ENCODE measurements at places on chromosomes 5 and 9. TPM values are rescaled to one million over a fixed set of nuclear protein-coding genes. Genes with fewer than 3 reads are reported as not detected.
A peak's percentile ranks its signal among the peaks of the same experiment; 100 is the strongest.

Gene F2RL2
- 1.4 TPM for total RNA-seq

Gene CCL21
- 1.3 TPM for total RNA-seq

Gene CLPTM1L
- total RNA-seq = 52.6 TPM

Gene SPAAR
- total RNA-seq = 5.6 TPM

Gene MSMP
- total RNA-seq = not detected

Gene CD72
- total RNA-seq = 0.59 TPM

Gene PIK3R1
- total RNA-seq = 128 TPM

Gene SHC3
- total RNA-seq = 3.1 TPM

Gene PCDH1
- total RNA-seq = 21.3 TPM

Gene C9
- total RNA-seq = 0.70 TPM

Gene ZBTB26
- 4.9 TPM for total RNA-seq

Gene FOXD4L4
- 0.22 TPM for total RNA-seq

Gene CDC25C
- total RNA-seq = not detected

Gene NUP155
- total RNA-seq = 12.6 TPM

Gene NADK2
- total RNA-seq = 34.9 TPM

Gene MAT2B
- total RNA-seq = 60.5 TPM

Gene ANKRD31
- total RNA-seq = 0.14 TPM

DNA sequence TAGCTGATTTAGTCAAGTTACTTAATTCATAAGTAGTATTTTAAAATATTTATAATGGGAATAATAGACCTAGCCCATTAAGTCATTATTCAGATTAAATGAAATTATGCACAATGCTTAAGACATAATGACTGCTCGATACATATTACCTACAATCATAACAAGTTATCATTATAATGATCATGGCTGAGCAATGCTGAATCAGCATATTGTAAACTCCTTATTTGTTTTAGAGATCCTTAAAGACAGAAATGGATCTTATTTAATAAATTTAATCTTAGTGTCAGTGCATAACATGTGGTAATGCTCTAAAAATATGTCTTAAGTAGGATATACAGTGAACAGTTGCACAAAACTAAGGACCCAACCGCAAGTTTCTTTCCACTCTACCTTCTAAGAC lies 169.0 kb downstream of the TRPM6 start:
- DNase-seq = no peak

DNA sequence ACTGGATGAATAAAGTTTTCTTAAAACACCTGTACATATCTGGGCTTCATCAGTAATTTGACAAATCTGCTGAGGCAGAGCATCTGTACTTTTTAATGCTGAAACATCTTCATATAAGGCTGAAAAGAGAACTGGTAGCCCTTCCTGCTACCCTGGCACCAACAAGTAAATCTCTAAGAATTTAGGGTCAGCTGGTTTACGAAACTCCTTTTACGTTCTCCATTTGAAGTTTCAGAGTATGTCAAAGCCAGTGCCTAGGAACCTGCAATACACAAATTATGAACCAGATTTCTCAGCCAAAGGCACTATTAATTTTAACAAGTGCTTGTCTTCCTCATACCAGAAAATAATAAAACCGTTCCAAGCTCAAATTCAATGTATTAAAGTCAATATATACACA lies 3.8 kb downstream of the ZFAND5 start:
- no peak for DNase-seq

DNA sequence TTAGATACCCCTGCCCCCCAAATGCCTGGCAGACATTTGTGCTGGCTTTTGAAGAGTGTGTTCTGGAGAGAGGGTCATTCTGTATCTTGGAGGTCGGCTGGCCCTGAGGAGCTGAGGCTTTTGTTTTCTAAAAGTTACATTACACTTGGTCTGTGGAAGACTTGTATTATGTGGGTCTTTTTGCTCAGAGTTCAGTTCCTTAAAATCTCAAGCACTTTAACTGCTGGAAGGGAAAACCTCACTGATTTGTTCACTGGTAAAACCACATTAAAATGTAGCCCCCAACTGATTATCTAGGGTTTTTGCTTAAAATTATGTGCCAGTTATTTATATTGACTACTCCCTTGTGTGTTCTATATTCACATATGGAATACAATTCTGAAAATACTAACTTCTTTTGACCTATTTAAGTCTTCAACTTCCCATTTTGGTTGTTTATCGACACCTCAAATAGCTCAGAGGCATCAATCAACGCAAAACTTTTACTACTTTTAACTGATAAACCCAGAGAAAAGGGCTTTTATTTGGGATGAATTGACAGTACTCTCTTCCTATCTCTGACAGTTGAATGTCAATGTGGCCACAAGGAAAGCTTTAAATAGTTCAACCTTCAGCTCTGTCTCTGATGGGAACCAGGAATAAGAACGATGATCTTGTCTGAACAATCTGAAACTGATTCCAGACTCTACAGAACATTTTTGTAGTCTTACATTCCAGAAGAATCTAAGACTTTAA lies 54.0 kb upstream of the MAP3K1 start:
- no peak for DNase-seq

DNA sequence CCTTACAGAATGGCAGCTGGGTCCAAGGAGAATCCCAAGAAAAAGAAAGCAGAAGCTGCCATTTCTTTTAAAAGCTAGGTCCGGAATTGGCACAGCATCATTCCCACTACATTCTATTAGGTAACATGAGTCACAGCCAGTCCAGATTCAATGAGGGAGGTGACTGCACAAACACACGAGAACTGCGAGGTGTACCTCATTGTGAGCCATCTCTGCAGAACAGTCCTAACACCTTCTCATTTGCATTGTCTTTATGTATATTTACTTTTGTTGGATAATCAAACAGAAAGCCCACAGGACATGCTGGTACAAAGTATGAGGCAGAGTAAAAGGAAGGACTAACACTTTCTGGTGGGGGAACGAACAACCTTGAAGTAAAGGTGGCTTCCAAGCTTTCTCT lies 14.6 kb upstream of the HABP4 start:
- DNase-seq = no peak

- DNase-seq = no peak
These were observed 30.1 kb downstream of the ZNF462 start for GRCh38 chr9:106893088-106893487.

DNA sequence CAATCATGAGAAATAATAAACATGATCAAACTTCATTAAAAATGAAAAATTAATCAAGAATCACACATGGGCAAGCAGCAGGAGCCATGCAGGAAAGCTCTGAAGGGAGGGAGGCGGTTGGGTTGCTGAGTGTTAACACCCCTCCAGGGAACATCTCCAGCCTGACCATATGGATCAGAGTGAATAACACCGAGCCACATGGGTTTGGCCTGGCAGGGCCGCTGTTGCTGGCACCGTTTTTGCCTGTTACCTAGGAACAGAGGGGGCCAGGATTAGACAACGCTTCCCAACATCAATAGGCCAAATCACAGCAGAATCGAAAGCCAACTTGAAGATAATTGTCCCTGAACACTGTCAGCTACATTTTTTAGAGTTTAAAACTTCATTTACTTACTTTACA lies 160.2 kb downstream of the DENND1A start:
- DNase-seq = peak; percentile 25

DNA sequence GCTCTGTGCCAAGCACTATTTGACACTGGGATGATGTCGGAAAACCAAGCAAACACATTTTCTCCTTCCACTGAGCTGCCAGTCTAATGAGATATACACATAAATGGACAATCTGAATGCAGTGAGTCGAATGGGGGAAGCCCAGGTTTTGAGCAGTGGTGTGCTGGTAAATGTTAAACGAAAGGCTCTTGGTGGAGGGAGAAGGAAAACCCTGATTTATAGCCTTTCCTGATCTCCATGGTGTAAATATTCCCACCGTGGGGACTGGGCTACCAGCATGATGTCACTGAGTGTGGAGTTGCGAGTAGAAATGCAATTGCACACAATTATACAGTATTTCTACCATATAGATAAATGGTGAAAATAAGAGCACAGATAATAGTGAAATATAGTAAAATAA lies 5.0 kb upstream of the GSN start:
- DNase-seq = no peak

DNA sequence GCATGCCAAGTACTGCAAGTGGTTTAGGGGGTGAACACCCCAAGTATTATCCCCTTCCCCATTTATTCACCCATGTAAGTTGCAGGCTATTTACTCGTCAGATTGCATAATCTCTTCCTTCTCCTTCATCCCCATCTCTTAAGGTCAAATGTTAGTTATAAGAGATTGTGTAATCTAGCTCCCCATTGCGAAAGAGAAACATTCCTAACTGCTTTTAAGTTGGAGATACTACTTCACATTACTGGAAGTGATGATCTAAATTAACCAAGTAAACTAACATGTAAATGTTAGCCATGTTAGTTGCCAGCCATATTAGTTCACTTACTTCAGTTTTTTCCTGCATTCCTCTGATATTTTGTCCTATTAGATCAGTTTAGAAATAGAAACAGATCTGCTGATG lies 262.3 kb downstream of the TAF11L14 start:
- no peak for DNase-seq

DNA sequence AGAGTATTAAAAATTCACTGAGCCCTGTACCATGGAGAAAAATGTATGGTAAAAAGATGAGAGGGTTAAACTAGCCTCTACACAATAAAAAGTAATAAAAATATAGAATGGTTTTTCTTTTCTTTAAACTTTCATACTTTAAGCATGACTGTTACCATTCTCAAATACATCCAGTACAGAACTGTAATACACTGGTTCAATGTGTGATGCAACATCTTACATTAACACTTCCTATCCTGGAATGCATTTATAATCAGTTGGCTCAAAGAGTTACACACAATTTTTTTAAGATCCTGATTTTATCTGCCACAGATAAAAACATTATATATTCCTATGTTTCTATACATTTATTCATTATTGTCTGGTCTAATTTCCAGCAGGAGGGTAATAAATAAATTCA lies 4.7 kb downstream of the GNAQ start:
- DNase-seq = no peak

DNA sequence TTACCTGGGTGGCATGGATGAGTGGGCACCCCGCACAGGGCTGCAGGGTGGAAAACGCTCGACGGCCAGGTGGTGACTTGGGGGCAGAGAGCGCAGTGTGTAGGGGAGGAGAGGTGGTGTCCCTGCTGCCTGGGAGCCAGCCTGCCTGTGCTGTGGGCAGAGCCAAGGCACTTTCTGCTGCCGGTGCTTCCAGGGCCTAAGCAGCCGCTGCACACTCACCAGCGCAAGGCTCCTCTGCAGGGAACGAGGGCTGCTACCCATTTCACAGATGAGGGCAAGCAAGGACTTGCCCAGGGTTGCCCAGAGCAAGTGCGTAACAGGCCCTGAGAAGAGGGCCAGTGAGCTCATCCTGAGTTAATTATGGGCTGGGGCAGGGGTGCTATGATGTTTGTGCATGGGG lies 62.5 kb downstream of the CRB2 start:
- DNase-seq = no peak

- DNase-seq = peak; percentile 74
These were observed 132.2 kb downstream of the RXRA start for GRCh38 chr9:134458207-134459108.

- DNase-seq = no peak
These were observed 172.3 kb downstream of the SEMA5A start for GRCh38 chr5:9373571-9373970.

- no peak for DNase-seq
These were observed 70.8 kb downstream of the RAB24 start for GRCh38 chr5:177232761-177233160.

DNA sequence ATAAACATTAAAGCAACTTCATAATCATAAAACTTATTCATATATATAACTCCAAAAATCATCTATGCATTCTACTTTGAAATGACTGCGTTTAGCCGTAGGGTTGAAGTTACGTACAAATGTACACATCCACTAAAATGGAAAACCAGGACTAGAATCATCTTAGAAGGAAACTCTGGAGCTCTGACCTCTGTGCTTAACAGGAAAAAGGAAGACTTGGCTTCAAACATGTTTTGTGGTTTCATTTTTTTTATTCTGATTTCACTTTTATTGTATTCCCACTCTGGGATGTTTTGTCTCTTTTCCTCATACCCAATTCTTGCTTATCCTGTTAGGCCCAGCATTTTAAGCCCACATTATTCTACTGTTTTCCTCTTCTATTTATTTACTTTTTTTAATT lies 44.9 kb downstream of the GRAMD2B start:
- no peak for DNase-seq

DNA sequence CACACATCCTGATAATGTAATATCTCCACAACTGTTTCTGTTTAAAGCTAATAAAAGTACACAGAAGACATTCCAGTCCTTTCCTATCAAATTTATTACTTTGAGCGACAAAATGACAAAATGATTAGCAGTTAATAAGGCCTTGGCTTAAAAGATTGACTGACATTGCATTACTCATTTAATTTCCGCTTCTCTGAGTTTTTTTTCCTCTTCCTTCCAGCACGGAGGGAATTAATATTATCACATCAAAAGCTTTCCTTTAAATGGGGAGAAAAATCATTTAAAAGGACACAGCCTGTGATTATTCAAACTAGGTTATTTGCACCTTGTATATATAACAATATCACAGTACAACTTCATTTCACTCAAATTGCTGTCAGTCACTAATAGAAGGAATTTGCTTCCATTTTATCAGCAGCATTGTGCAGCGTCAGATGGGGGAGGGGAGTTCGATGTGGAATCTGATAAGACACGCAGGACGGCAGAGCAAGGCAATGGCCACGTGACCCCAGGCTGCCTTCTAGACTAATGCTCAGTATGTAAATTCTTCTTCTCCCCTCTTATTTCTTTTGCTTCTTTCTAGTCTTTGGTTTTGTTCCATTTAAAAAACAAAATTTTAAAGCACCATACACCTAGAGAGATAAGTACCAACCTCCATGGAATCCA lies 400.5 kb downstream of the IRX1 start:
- DNase-seq = no peak

DNA sequence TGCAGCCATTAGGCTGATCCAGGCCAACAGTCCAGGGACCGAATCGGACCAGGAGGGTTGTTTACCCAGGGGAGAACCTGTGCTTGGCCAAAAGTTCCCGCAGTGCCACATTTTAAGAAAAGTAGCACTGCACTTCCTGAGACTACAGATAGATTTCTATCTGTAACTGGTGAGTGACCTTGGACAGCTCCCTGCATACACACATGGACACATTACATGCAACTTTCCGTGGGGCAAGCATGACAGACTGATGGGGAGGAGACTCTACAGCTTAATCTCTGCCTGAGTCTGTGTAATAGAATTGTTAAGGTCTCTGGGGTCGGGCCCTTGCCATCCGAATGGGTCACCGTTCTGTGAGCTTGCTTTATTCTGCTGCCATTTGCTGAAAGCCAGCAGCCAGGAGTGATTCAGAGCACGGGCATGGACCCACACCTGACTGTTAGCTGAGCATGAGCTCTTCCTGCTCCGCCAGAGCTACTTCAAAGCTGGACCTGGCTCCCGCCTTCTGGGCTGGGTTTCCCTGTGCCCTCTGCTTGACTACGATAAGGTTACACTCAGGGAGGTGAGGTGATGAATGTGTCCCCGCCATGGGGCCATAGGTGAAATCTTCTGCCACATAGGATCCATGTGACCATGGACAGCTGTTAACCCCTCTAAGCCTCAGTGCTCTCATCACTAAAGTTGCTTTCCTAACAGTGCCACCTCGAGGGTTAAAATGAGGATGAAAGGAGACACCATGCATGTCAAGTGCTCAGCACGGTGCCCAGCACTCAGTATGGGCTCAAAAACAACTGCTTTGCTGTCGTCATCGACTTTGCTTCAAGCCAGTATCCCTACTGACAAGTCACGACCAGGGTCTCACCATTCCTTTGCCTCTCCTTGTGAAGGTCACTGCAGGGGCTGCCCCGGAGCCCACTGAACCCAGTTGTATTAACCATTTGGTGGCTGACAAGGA lies 200.0 kb downstream of the MELK start:
- DNase-seq = no peak

All from right cardiac atrium (tissue), 5 donors.